ENCODE measurements at places on chromosomes 7 and 10.

DNA sequence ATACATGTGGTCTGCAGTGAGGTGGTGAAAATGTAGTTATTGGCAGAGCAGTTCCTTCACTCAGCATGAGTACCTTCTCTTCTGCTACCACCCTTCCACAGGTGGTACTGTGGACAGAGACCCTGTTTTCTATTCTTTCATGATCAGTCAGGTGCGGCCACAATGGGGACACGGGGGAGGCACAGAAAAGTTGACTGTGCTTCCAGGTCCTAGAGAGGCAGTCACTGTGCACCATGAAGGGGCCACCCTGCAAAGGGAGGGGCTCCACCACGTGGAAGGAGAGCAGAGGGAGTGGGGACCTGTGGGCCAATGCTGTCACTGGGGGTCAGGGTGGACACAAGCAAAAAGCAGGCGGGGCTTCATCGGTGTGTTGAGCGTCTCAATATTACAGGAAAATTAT, 3.6 kb upstream of the LANCL2 start:
- no peak for DNase-seq

DNA sequence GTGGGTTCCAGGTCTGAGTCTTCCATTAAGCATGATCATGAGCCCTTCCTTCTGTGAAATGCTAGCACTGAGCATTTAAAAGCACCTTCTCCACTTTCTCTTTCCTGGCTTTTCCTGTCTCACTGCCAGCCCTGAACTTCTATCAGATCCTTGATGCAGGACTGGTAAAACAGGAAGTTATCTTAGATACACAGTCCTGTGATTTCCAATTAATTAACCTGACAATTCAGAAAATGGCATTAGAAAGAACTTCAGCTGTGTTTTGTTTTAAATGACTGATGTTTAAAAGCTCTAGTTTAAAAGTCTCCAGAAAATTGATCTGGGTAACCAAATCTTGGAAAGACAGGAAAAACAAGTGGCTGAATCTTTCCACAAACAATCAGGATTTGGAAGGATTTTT, 79.0 kb upstream of the MACROH2A2 start:
- DNase-seq = no peak

DNA sequence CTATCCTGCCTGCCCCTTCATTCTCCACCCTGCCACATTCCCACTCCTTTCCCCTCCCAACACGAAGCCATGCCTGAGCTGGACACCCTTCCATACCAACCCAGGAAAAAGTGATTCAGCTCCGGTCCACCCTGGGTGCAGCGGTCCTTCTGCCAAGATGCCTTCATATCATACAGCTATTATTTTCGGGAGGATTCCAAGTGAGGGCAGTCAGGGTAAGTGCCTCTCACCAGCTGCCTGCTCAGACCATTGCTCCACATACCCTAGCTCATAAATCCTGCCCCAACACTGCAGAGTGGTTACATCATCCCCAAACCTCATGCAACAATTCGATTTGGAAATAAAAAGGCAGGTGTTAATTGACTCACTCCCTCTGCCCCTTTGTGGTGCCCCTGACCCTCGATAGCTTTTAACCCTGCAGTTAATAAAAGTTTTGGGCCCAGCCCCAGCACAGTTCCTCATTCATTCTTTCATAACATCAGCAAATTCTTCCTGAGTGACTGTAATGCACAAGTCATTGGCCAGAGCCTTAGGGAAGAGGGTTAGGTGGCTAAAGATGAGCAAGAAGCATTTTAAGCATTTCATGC, 42.6 kb downstream of the ZNF503 start:
- peak; percentile 86 for DNase-seq

GRCh38 chr7:3027005-3027845, 16.4 kb downstream of the CARD11 start:
- no peak for DNase-seq

- peak; percentile 10 for DNase-seq
Observed at GRCh38 chr7:146772601-146773000, 656.0 kb downstream of the CNTNAP2 start.

DNA sequence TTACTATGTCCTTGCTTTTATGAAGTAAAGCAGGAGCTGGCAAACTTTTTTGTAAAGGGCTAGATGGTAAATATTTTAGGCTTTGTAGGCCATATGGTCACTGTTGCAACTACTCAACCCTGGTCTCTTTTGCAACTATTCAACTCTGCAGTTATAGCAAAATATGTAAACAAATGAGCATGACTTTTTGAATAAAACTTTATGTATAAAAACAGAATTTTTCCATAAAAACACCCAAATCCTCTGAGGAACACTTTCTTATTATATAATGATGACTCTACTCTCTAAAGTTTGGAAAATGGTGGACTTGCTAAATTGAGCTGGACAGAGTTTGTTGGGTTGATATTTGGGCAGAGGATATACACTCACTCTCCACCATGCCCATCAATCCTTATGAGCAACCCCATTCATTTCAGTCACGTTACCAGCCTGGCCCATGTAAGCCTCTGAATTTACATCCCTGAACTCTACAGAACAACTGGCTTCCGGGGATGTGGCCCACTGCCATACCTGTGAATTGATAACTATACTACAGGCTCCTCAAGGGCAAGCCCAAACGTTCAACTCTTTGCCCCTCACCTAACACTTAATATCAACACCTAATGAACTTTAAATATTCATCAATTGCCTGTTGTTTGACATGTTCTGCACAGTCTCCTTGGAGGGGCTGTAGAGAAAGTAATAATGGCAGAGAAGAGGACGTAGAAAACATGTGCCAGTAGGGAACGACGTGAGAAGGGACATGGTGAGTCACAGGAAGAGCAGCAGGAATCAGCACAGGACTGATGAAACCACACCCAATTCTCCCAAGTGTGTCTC, 37.6 kb downstream of the SGMS1 start:
- DNase-seq = peak; percentile 50

GRCh38 chr10:71763352-71764127, 9.8 kb downstream of the VSIR start:
- DNase-seq = peak; percentile 44

DNA sequence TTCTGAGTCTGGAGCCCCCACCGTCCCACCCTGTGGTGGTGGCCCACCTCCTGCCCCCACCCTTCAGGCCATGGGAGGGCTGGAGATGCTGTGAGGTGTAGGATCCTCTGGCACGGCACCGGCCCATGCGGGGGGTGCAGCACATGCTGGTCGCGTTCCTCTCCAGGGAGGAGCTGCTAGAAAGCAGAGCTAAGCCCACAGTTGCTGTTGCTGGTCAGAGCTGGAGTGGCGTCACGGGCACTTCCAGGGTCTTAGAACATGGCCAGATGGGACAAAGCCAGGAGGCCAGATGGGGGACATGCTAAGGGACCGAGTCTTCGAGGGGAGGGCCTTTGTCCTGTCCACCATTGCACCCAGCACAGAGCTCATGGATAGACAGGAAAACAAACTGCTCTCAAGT, 21.6 kb downstream of the AGAP3 start:
- DNase-seq = no peak

GRCh38 chr7:153043440-153043839, 283.9 kb downstream of the ACTR3B start:
- no peak for DNase-seq

DNA sequence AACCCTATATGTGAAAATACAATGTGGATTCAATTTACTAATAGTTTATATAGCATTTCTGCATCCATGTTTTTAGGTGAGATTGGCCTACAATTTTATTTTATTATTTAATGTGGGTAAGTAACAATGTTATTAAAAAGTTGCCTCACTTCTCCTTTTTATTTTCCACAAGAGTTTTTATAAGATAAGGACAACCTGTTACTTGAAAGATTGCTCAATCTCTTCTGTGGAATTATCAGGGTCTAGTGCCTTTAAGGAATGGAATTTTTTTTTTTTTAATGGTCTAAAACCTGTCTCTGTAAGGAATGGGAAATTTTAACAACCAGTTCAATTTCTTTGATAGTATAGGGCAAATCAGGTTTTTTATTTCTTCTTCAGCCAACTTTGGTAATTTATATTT, 53.9 kb upstream of the RAB18 start:
- DNase-seq = no peak

GRCh38 chr10:95233377-95234034, 39.5 kb downstream of the ACSM6 start:
- DNase-seq = no peak

- no peak for DNase-seq
Observed at GRCh38 chr7:129689995-129690581, 78.6 kb downstream of the NRF1 start.

GRCh38 chr10:117138838-117139580, 939 bp upstream of the VAX1 start:
- no peak for DNase-seq

GRCh38 chr10:12396567-12396966, 47.2 kb downstream of the CAMK1D start:
- DNase-seq = no peak

- no peak for DNase-seq
Observed at GRCh38 chr7:141348728-141349127, 202.5 kb upstream of the AGK start.

GRCh38 chr10:90788968-90789367, 68.9 kb downstream of the HTR7 start:
- no peak for DNase-seq

- no peak for DNase-seq
Observed at GRCh38 chr7:12249706-12250105, 38.6 kb downstream of the TMEM106B start.

GRCh38 chr7:132250480-132251326, 325.6 kb downstream of the PLXNA4 start:
- DNase-seq = no peak

- no peak for DNase-seq
Observed at GRCh38 chr7:145633513-145633912, 483.1 kb upstream of the CNTNAP2 start.

- DNase-seq = no peak
Observed at GRCh38 chr10:24251547-24251946, 42.6 kb downstream of the KIAA1217 start.

GRCh38 chr10:9254353-9254752, 1199.9 kb downstream of the GATA3 start:
- peak; percentile 69 for DNase-seq

DNA sequence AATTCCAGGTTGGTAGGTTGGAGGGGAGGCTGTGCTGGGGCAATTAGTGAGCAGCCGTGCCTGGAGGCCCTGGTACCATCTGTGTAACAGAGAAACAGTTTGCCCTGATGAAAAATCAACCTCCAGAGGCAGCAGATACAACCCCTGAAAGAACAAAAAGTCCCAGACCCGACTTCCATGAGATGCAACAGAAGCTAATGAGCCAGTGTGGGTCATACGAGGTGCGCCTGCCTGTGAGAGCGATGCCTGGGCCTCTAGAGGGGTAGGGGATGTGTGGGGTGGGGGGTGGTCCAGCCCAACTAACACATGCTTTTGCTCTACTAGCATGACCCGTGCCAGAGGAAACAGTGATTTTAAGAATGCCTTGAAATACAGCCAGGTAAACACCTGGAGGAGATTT, 39.3 kb downstream of the CELF2 start:
- DNase-seq = no peak

DNA sequence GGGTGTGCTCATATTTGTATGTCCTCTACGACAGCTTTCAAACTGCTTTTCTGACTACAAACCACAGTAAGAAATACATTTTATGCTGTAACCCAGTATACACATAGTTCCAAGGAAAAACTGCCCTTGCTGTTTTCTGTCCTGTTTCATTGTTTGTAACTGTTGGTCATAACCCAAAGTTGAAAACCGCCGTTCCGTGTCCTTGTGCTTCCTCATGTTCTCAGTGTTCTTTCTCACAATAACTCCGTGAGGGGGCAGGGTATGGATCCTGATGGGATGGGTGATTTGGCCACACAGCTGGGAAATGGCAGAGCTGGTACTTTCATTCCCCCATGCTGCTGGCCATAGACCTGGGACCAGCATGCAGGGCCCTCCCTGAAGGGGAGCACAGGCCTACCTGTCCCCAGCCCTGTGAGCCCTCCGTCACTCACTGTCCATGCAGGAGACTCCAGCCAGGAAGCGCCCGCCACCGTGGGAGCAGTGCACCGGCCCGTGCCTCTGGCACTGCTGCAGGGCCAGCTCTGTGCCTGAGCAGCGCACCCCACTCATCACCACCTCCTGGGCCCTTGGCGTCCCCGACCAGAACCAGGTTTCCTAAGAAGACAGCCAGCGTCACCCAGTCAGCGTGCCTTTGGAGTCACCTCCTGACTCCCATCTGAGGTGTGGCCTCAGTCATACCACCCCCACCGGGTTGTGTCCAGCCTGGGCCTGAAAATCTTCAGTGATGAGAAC, 12.7 kb downstream of the LOXL4 start:
- no peak for DNase-seq

DNA sequence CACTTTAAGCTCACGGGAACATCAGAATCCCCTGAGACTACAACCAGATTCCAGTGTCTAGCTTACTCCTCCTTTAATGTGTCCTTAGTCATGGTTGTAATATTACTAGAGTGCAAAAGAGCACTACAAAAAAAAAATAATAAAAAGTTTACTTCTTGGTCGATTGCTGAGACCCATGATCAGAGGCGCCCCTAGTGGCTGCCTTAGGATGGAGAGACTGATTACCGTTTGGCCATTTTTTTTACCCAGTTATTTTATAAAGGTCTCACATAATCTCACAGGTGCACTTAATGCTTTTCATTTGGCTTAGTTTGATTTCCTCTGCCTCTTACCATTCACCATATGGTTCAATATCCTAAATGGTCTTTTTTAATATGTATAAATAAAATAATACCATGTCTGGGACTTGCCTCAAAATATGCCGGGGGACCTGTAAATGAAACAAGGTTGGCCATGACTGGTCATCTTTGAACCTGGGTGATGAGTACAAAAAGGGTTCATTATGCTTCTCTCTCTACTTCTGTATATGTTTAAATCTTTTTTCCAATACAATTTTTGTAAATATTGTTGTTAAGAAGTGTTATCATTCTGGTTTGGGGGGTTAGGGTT, 331.5 kb upstream of the NFE2L3 start:
- peak; percentile 18 for DNase-seq

DNA sequence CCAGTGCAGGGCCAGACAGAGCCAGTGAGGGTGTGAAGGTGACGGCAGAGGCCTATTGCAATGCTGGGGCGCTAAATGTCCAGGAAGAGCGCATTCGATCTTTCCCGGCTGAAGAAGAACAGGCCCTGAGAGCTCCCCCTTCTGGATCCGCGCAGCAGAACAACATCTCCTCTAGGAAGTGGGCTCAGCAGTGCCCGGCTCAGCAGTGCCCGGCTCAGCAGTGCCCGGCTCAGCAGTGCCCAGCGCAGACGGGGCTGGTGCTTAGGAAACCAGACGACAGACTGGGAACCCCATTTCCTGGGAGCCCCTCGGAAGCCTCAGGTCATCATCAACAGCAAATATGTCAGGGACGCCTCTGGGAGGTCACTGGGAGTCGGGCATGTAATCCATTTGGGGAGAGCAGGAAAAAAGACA, 4.7 kb upstream of the NOS3 start:
- DNase-seq = peak; percentile 83

GRCh38 chr7:44195889-44196288, 4.9 kb upstream of the YKT6 start:
- DNase-seq = no peak

- no peak for DNase-seq
Observed at GRCh38 chr10:2124135-2124534, 386.8 kb upstream of the ADARB2 start.

DNA sequence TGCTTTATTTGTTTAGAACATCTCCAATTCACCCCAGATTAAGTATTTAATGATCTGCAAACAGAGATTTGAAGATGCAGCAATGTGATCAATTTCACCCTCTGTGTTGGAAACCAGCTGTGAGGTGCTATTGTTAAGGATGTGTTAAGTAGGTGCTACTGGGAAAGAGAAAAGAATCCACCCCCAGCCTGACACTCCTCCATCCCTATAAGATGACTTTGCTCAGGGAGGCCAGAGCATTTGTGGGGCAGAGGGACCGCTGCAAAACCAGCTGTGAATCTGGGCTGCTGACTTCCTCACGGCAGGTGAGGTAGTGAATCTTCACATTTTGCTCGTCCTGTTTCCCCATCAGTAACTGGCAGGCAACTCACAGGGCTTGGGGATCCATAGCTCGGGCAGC, 297.5 kb downstream of the GFRA1 start:
- no peak for DNase-seq
